Hematopoietic multipotent progenitor cell treated with erythropoietin and hydrocortisone succinate and interleukin-3 and kit ligand, for 8 days (in vitro differentiated cells): ENCODE measurements at places on chromosomes 1 and 21.

DNA sequence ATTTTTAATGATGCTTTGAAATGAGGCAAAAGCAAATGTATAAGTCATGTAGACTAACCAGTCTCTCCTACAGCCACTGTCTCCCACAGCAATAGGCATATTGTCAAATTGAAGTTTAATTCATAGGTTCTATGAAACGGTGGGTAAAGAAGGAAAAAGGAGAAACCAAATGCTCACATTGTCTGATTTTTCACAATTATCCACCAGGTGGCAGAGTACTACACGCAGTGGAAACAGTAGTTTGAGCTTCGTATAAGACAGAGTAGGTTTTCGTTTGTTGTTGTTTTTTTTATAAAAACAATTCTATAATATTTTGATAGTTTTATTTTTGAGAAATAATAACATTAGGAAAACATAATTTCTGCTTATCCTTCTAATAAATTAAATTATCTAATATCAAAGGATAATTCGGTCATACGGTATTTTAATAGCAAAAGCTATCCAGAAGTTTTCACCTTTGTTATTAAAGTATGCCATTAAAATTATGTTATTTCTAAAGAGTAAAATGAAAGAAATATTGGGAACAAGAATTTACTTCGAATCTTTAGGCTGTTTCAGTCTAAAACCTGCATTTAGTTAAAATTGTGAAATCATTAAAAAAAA, 39.1 kb downstream of the TYW3 start:
- peak; percentile 67 for DNase-seq

DNA sequence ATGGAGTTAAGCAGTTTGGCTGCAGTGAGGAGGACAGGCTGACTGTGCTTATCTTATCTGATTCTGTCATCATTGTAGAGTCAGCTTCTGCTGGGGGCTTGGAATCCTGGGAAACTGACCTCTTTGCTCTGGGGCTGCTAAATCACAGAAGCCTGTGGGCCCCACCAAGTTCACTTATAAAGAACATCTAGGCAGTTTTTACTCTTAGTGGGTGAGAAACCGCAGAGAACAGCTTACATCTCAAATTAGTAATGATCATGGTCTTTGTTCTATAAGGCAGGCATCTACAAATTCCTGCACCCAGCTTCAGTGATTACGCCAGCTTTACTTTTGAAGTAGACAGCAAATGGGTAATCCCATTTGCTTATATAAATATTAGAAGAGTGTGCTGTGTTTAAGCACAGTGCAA, 75.7 kb downstream of the ZC3H11B start:
- DNase-seq = no peak

- peak; percentile 85 for DNase-seq
These were observed 16.1 kb upstream of the LRRC8D start for GRCh38 chr1:89804642-89805237.

DNA sequence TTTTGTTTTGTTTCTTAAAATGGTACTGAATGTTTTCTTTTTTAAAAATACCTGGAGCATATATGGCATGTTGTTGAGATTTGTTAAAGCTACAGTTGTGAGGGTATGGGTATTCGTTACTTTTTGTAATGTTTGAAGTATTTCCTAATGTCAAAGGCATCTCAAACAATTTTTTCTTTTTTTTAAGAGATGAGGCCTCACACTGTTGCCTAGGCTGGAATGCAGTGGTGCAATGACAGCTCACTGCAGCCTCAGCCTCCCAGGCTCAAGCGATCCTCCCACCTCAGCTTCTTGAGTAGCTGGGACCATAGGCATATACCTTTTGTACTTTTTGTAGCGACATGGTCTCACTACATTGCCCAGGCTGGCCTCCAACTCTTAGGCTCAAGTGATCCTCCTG, 16.1 kb downstream of the CLCN6 start:
- DNase-seq = no peak

DNA sequence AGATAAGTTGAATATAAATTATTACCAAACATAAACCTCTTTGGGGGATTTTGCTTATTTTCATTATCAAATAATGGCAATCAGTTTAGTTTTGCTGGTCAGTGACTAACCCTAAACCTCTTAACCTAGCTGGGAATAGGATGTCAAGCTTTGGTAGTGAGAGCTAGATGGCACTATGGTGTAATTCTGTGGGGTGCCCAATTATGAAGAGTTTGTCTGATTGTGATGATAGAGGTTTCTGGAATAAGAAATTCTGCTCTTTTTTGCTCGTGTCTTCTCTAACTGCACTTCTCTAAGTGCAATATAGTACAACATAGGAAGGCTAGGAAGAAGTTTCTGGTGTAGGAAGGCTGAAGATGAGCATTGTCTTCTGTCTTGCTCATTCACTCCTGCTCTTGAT, 59.8 kb downstream of the XCL1 start:
- no peak for DNase-seq

GRCh38 chr1:203219171-203219570, 10.3 kb downstream of the CHIT1 start:
- DNase-seq = no peak

DNA sequence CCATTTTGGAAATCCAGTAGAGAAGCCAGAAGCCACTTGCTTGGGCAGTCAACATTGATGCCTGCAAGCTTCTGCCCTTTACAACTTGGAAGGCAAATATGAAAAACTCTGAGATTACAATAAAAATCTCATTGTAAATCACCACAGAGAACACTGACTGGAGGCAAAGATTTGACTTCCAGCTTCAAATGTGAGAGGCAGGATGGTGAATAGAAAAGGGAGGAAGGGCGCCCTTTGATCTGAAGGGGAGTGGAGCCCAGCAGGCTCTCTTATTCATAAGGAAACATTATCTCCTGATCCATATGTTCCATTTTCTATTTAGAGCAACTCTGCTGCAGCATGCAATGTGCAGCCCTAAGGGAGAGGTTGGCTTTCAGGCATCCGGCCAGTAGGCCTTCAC, 348.3 kb downstream of the AJAP1 start:
- DNase-seq = no peak

DNA sequence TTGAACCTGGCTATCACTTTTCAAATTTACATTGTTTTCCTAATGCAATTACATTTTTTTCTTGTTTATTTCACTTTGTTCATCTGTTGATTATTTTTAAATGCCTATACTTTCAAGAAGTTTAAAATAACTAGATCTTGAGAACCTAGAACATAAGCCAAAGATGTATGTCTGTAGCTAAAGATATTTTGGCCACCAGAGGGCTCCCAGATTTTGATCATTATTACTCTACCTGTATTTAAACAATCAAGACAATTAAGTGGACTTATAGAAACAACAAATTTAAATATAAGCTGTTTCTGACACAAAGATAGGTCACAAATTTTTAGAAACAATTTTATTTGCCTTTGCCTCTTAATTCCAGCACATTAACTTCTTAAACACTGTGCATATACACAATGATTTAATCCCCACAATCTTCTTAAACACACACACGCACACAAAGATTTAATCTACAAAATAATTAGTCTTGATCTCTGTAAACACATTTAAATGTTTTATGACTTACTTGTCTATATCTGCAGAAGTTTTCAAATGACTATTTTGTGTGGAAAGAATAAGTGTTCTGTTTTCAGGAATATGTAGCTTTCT, 380.0 kb downstream of the DSCAM start:
- peak; percentile 24 for DNase-seq

DNA sequence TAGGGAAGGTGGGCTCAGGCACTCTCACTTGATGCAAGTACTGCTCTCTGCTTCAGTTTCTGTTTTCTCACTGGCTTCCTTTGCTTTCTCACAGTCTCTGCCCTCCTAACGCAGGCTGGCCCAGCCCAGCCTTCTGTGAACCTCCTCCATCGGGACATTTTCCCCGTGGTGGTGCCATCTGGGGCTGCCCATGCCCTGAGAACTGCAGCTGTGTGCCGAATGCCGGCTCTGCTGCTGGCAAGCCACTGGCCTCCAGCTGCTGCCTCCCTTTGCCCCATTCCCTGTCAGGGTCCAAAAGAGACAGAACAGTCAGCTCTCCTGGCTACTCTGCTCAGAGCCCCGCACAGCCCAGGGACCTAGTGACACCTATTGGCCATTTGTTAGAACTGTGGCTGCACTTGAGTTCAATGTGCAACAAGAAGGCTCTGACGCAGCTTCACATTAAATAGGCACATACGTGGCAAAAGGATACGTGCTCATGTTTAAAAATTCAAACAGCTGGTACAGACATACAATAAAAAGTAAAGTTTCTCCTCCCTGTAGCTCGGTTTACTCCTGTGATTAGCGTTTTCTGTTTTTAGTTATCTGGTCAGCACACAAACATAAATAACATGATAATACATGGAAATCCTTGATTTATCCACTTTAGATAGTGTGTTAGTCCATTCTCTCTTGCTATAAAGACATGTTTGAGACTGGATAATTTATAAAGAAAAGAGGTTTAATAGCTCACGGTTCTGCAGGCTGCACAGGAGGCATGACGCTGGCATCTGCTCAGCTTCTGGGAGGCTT, 46.6 kb downstream of the FCRL5 start:
- DNase-seq = peak; percentile 72

GRCh38 chr1:50476800-50477199, 53.6 kb upstream of the DMRTA2 start:
- no peak for DNase-seq

DNA sequence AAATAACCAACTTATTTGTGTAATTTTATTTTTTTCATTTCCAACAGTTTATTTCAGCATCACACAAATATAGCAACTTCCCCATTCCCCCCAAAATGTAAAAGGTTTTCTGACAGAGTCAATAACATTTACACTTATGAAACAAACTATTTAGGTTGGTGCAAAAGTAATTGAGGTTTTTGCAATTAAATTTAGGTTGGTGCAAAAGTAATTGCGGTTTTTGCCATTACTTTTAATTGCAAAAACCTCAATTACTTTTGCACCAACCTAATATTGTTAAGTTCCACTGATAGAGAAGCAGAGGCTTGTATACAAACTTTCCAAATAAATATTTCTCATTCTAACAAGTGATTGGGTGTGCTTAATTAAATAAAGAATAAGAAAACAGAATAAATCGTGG, 270.9 kb upstream of the DUSP10 start:
- no peak for DNase-seq

GRCh38 chr21:28482657-28483056, 510.0 kb downstream of the LTN1 start:
- no peak for DNase-seq

GRCh38 chr1:55154616-55155015, 60.5 kb downstream of the USP24 start:
- no peak for DNase-seq

- no peak for DNase-seq
These were observed 389.7 kb downstream of the NCAM2 start for GRCh38 chr21:21387916-21388315.

- no peak for DNase-seq
These were observed 291.9 kb upstream of the NR5A2 start for GRCh38 chr1:199735660-199736059.

GRCh38 chr21:41403331-41403730, 22.7 kb upstream of the MX1 start:
- DNase-seq = no peak

GRCh38 chr1:42825036-42825851, 8.0 kb upstream of the SVBP start:
- peak; percentile 97 for DNase-seq

GRCh38 chr1:41399145-41399795, 38.0 kb downstream of the FOXO6 start:
- no peak for DNase-seq

DNA sequence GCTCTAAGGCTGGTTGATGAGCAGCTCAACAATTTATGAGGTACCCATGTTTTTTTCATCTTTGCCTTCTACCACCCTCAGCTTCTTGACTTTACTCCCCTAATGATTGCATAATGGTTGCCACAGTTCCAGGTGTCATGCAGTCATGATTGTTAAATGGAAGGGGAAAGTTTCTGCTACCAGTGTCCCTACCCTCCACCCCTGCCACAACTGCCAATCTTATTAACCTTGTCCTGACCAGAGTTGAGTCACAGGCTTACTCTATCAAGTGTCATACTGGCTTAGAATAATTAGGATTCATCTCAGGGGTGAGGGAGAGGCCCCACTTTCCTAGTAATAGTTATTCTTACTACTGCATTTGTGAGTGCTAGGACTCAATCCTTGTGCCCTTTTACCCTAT, 7.9 kb upstream of the FUBP1 start:
- no peak for DNase-seq

DNA sequence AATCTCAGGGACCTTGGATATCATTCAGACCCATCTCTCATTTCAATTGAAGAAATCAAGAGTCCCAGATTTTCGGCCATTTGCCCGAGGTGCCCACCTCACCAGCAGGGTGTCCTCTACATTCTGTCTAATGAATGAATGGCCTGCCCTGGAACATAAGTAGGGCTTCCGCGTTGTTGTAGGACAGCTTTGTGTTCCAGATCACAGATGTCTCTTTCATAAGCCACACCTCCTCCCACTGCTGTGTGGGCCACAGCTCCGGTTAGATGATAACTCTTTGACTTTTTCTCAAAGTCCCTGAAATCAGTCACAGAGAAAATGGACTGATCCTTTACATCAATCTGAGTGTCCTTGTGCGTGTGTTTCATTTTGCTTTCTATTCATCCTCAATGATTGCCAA, 144.4 kb downstream of the RGS7 start:
- no peak for DNase-seq

DNA sequence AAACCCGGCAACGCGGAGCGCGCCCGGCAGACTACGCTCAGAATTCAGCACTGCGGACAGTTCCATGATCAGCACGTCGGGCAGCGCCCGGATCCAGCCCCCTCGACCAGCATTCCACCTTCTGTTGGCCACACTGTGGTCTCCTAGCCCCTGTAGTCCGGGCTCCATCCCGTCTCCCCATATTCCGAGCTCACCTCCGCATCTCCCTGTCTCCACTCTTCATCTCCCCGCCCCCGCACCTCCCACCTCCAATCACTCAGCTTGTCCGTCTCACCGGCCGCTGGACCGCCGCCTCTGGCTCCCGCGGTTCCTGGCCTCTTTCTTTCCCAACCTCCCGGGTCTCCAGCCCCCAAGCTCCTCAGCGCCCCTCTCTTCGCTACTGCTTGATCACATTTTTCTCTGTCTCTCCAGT, 500 bp downstream of the EPHA10 start:
- peak; percentile 51 for DNase-seq

GRCh38 chr1:71796006-71796405, 486.3 kb downstream of the NEGR1 start:
- no peak for DNase-seq

DNA sequence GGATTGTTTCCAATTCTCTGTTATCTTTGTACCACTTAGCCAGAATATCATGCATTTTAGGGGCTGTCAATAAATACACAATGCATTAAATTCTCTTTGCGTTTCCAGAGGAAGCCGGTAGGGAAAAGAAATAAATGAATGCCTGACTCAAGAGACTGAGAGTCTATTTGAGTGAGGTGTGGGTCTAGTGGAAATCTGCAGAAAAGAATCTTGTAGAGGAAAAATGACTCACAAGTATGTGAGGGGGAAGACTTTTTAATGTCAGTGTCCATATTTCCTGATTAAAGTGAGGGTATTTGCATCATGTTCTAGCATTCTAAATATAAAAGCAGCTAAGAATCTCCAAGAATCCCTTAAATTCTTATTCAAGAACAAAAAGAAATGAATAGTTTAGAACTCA, 271.1 kb downstream of the PTPRC start:
- DNase-seq = no peak

- no peak for DNase-seq
These were observed 173.3 kb downstream of the CAMTA1 start for GRCh38 chr1:6958407-6959030.
